ENCODE measurements at places on chromosomes 11 and 22.

- no peak for DNase-seq
Measured at GRCh38 chr22:46303347-46303965, 6.8 kb downstream of the GTSE1 start.

- no peak for DNase-seq
Measured at GRCh38 chr11:37451903-37452302, 853.9 kb upstream of the RAG2 start.

DNA sequence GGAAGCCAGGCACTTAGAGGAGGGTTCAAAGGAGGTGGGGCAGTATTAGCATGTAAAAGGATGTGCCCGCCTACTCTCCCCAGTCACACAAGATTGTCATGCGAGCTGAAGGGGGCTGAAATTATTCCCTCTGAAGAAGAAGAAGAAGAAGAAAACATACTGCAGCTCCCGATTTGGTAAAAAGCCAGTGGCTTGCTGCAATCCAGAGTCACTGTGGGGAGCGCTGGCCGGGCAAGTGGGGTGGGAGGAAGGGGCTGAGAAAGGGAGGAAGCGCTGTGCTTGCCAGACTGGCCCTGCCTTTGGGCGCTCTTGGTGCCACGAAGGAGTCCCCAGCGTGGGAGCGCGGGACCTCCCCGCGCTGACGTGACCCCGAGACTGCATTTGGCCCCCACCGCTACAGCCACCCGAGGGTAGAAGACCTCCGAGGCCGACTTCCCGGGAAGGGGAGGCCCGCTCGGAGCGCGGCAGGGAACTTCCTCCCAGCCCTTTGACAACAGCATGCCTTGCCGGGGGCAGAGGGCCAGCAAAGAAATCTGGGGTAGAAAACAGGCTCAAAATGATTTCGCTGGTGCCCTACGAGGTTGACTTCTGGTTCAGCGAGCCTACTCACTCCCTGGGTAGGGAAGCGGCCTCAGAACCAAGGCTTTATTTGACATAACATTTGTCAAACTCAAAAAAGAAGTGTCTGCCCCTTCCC lies 906.3 kb downstream of the DLG2 start:
- DNase-seq = no peak

DNA sequence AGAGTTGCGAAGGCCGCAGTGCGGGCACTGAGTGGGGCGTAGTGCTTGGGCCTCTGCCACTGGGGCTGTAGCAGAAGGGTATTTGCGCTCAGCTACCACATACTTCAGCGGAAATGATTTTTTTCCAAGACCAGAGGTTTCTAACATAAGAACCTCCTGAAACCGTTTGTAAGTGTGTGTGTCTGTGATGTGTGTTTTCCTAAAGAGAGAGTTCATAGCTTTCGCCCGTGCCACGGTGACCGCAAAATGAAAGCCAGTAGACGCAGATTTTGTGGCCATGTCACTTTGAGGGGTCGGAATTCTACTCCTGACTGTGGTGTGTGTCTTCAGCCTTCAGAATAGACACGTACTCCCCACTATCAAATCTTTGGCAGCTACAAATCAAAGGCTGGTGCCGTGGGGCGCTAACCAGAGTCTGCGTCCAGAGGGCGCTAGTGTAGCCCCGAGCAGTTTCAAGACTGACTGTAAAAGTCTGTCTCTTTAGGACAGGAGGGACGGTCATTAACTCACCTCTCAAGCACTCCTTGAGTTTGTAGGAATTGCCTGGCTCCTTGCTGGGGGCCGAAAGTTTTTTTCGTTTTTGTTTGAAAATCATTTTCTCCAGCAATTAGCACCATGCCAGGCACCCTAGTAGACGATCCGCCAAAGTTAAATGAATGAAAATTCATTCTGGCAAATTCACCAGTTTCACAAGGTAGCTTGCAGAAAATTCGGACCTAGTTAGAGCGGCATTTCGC lies 2.5 kb upstream of the CALCA start:
- DNase-seq = peak; percentile 47

GRCh38 chr11:34348096-34348495 lies 9.7 kb downstream of the ABTB2 start:
- DNase-seq = no peak

GRCh38 chr11:119262668-119263351 lies 54.1 kb downstream of the MCAM start:
- DNase-seq = peak; percentile 43

GRCh38 chr11:61908730-61909316 lies 8.5 kb downstream of the RAB3IL1 start:
- DNase-seq = no peak

DNA sequence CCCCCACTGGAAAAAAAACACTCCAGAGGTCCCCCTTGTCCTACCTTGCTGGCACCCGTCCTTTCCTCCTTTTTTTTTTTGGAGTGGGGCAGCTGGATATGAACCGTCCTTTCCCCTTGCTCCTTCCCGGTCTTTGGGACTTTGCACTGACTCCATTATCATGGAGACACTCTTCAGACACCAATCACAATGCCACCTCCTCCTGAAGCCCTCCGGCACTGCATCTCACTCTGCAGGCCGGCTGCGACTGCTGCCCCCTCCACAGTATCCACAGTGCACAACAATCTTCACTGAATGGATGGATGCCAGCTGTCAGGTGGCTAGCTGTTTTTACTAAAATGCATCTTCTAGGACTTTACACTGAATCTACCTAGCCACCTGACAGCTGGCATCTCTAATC lies 12.7 kb upstream of the RGL4 start:
- DNase-seq = no peak

- DNase-seq = no peak
Measured at GRCh38 chr11:95531116-95531515, 258.5 kb downstream of the FAM76B start.

DNA sequence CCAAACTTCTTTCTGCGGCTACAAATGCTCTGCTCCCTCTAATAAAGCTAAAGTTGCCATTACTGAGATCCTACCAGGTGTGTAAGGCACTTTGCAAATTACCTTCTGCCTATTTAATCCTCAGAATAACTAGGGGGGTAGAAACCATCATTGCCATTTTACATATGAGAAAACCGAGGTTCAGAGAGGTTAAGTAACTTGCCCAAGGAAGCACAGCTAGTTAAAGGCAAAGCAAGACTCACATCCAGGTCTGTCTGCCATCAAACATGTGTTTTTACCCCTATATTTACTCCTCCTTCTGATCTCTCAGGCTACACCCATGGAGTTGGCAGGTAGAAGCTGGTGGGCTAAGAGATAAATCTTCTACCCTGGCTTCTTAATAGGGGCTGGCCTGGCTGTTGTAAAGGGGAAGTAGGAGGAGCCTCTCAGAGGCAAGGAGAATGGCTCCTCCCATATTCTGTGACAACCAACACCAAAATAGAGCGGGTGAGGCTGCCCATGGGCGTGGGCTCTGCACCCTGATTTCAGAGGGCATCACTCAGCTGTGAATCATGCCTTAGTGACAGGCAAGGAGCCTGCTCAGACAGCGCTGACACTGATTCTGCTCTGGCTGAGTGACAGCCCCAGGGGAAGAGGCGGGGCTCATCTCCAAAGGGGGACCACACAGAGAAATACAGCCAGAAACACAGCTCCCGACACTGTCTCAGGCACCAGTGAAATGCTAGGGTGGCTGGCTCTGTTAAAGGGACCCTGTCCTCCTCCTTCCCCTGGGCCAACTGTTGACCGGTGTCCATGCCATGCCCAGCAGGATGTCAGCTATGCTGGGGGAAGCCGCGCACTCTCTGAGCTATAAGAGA lies 106.8 kb downstream of the ABTB2 start:
- DNase-seq = peak; percentile 78

DNA sequence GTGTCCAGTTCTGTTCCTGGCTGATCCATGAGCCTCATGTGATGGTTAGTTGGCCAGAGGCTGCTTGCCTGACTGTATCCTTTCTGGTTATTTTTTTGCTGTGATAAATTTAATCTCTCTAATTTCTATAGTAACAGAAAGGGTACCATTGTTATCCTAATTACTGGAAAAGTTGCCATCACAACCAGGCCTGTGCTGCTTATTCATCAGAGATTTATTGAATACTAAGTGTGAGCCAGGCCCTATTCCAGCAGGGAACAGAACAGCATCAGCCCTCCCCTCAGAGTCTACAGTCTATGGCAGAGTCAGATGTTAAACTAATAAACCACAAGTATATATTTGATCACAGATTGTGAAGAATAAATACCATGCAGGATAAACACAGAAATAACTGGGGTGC lies 86.8 kb downstream of the DEPDC5 start:
- no peak for DNase-seq

GRCh38 chr11:93034031-93034722 lies 64.7 kb downstream of the MTNR1B start:
- DNase-seq = no peak

- DNase-seq = no peak
Measured at GRCh38 chr11:85572056-85572455, 55.1 kb downstream of the DLG2 start.

- DNase-seq = no peak
Measured at GRCh38 chr11:1670905-1671371, 26.1 kb upstream of the KRTAP5-6 start.

- no peak for DNase-seq
Measured at GRCh38 chr11:13054278-13054677, 45.2 kb downstream of the RASSF10 start.

- DNase-seq = no peak
Measured at GRCh38 chr11:62182147-62182891, 7.7 kb upstream of the SCGB1D1 start.

DNA sequence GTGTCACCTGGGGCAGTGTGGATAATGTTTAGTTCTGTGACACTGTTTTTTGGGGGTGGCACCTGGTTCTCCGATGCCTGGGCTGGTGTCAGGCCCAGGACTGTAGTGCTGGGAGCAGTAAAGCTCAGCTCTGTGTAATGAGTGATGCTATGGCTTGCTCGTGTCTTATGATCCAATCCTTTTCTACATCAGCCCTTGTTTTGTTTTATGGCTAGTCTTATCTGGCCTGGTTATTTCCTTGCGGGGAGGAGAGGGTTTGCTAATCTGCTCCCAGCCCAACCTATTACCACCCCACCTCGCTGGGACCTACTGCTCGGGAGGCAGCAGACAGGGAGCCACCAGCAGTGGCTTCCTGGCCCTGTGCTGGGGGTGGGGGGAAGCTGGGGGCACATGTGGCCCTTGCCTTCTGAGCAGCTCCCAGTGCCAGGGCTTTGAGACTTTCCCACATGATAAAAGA lies 35.0 kb upstream of the TPBGL start:
- DNase-seq = no peak

DNA sequence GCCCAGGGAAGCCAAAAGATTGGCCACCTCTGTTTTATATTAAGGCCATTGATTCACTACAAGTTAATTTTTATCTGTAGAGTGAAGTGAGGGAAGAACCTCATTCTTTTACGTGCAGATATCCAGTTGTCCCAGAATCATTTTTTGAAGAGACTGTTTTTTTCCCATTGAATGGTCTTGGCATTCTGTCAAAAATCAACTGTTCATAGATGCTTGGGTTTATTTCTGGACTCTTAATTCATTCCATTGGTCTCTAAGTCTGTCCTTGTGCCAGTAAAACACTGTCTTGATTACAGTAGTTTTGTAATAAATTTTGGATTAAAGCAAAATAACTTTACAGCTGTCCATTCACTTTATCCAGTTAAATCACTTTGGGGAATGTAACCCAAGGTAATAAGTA lies 26.8 kb downstream of the WBP2NL start:
- no peak for DNase-seq

GRCh38 chr22:36926721-36927435 lies 13.4 kb downstream of the CSF2RB start:
- no peak for DNase-seq

GRCh38 chr22:45008751-45009605 lies 827 bp downstream of the PHF21B start:
- no peak for DNase-seq

Measured in CD4-positive, alpha-beta T cell treated with Interleukin-12 subunit alpha and Interleukin-12 subunit beta, for 1 hour (primary cell).